HEK293T (cell line): ENCODE measurements at places on chromosomes 4 and X.
A peak's percentile ranks its signal among the peaks of the same experiment; 100 is the strongest.

- DNase-seq: no peak
Observed at GRCh38 chr4:11611868-11612267, 183.2 kb upstream of the HS3ST1 start.

- peak; percentile 13 for DNase-seq
Observed at GRCh38 chr4:125313989-125314667, 627 bp upstream of the FAT4 start.

DNA sequence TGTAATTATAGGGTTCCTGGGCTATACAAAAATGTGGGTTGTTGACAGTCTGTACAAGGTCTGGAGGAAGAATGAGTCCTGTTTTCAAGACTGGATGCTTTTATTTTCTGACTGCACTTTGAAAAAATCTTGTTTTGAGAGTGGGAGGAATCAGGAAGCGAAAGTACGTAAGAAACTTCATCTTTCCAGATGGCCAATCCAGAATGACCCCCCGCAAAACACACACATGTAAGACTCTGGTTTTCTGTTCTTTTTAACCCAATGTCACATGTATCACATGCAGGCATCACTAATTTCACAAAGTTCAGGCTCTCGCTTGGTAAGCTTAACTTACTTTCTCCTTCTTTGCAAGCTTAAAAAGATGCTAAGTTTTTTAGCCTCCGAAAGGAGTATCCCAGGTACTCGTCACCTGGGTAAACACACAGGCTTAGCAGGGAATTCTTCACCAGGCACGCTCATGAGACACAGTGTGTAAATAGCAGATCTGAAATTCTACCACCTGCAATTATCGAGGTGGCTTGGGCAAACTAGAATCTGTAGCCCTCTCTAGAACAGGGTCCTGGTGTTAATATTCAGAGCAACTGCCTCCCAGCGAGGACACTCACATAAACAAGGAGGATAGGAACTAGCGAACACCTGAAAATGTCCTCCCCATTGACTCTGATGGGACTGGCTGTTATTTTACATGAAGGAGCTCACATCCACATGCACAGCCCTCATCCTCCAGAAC is 90.7 kb downstream of the NSUN7 start:
- no peak for DNase-seq

DNA sequence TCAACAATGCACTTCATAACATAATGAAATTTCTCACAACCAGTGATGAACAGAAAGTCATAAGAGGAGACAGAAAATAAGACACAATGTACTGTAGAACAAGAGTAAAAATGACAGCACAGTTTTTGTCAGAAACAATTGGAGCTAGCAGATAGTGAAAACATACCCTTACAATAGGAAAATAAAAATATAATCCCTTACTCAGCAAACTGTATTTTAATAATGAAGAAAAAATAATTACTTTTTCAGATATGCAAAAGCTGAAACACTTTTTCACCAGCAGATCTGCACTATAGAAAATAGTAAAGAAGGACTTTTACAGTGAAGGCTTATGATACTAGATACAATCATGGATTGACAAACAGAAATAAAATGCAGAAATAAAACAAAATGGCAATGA is 126.3 kb downstream of the TRAM1L1 start:
- no peak for DNase-seq

DNA sequence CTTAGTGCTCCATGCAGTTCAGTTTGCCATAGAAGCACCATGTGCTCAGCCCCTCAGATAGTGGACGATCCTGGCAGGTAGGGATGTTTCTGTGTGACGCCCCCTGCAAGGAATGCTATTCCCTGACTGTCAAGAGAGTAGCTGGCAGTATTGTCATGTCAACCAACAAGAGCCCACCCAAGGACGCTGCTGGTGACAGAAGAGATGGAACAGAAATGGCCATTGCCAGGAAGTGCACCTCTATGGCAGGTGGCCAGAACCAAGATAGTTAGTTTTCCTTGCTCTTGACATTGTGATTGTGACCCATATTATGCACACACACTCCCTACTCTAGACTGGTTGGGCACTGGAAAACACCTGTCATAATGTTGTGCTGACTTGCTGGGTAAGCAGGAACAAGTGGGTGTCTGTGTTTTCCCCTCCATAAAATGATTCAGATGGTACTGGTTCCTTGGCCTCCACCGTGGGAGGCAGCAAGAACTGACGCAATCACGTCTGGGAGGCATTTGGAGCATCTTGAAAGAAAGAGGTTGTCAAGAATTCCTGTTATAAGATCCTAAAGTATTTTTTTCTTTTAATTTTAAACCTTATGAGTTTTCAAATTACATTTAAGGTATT is 507.9 kb downstream of the MID1IP1 start:
- DNase-seq: no peak

DNA sequence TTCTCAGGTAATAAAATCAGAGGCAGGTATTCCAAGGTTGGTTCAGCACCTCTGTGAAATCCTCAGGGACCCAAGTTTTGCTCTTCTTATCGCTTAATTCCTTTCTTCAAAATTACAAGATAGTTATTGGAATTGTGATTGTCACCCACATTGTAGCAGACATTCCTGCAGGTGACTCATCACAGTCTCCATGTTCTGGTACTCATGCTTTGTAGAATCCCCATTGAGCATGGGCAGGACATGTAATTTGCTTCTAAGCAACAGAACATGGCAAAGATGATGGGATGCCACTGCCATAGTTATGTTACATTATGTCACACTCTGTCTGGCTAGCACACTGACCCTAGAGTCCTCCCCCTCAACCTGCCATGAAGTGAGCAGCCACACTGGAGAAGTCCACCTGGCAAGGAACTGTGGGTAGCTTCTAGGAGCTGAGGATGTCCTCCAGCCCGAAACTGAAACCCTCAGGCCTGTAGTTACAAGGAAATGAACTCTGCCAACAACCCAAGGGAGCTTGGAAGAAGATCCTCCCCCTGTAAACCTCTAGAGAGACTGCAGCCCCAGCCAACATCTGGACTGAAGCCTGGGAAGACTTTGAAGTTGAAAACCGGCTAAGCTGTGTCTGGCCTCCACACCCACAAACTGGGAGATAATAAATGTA is 58.3 kb upstream of the GUCY1A1 start:
- DNase-seq: no peak

- no peak for DNase-seq
Observed at GRCh38 chrX:12946406-12946805, 28.5 kb upstream of the TMSB4X start.

GRCh38 chrX:26466387-26466786 is 250.4 kb downstream of the MAGEB5 start:
- no peak for DNase-seq

DNA sequence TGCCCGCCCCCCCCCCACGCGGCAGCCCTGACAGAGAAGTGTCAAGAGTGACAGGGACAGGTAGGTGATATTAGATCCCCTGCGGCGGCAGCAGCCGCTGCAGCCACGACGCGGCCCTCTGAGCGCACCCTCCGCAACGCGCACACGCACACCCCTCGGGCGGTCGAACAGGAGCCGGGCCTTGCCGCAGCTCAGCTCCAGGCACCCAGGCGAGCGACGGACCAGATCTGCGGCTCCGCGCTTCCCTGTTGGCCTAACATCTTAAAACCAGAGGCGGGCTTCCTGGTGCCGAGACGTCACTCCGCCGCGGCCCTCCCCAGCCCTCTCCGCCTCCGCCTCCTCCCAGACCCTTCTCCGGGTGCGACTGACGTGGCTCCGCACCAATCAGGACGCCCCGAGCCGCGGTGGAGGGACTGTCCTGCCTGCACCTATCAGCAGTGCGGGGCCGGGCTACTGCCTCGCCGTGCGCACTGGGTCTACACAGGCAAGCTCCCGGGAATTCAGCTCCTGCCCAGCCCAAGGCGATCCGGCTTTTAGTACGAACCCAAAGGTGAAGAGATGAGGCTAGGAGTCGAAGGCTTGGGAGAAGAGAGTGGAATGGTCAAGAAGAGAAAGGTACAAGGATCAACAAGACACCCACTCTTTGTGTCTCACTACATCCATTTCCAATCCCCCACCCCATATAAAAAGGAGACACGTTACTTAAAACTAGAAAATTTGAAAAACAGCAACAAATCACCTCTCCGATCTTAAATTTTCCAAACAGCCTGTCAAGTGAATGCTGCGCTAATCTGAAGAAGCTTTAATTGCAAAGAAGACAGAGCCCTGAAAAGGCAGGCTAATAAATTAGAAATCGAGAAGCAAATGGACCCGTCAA is at the start of gene PITX2:
Gene PITX2, minus strand, starts transcription at position 237 of the 877 bp plus-strand sequence. CDS start 617 bp downstream, outside the sequence.
- DNase-seq: peak; percentile 98

DNA sequence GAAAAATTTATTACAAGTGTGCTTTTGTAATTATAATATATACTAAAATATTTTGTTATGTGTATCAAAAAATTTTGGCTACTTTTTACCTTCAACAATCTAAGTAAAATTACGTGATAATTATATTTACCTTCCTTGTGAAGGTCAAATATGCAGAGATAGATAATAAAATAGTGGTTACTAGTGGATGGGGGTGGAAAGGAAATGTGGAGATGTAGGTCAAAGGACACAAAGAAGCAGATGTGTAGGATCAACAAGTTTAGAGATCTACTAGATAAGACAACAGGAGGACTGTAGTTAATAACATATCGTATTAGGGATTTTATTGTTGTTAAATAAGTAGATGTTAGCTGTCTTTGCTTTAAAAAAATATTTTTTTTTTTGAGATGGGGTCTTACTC is 21.3 kb downstream of the HERC5 start:
- DNase-seq: no peak

GRCh38 chrX:41862562-41863184 is 60.7 kb downstream of the CASK start:
- no peak for DNase-seq

DNA sequence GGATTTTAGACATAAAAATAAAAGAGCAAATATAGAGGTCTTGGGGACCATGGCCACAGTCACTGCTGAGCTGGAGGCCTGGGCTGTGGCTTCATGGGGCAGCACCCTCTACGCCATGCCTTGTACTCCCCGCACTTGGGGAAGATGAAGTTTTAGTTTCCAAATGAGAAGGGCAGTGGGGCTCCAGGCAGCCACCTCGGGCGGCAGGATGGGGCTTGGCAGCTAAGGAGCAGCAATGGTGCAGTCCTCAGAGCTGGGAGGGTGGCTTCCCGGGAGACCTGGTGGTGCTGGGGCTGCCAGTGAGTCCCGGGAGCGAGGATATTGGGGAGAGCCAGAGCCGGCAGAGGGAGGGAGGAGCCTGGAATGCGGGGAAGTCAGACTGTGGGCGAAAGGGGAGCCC is 2.4 kb downstream of the CXCR3 start:
- DNase-seq: no peak

- no peak for DNase-seq
Observed at GRCh38 chrX:73765776-73766430, 202.9 kb downstream of the CHIC1 start.

DNA sequence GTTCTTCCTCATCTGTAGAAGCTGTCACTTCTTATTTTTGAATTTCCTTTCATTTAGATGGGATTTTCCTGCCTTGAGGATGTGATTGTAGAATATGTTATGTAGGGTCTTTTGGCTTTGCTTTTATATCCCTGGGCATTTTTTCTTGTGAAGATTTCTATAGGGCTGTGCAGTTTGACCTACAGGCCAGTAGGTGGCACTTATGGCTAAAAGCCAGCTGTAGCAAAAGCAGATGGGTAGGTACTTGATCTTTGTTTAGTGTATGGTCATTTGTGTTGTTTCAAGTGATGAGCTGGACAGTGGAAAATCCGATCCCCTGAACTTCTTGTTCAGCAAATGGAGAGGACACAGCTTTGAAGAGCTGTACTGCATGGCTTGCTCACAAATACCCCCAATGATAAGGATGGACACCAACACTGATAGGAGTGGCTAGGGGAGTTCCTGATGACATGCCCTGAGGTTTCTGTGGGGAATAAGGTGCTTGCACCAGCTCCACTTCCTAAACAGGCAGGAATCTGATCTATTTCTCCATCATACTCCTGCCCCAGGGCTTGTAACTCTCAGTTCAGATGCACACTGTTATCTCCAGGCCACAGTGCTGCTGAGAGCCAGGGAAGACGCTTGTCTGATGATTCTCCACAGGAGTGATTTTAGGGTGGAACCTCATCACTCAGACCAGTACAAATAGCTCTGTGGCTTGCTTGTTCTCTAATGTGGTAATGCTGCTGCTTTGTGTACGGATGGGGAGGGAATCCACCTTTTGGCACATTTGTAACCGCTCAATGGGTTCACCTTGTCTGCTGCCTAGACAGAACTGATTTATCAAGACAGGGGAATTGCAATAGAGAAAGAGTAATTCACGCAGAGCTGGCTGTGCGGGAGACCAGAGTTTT is 417.1 kb upstream of the MAGEB16 start:
- DNase-seq: peak; percentile 6

- no peak for DNase-seq
Observed at GRCh38 chr4:112063260-112063659, 82.0 kb upstream of the FAM241A start.

DNA sequence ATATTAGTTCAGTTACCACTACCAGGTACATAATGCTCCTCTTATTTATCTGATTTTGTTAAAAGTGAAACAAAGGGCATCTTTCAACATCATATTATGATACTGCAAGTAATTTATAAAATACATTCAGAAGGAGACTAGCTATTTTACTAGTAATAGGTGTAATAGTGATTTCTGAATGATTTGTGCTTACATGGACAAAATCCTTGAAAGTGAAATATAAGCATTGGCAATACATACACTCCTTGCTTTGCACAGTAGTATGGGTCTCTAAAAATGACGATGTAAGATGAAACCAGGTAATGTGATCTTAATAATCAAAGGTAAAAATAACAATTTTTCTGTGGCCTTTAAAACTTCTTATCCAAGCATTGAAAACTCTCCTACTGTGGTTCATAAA is 17.5 kb downstream of the MTHFD2L start:
- no peak for DNase-seq

- no peak for DNase-seq
Observed at GRCh38 chrX:148610328-148610698, 109.9 kb downstream of the AFF2 start.

- DNase-seq: no peak
Observed at GRCh38 chrX:129626026-129626425, 28.7 kb downstream of the APLN start.

DNA sequence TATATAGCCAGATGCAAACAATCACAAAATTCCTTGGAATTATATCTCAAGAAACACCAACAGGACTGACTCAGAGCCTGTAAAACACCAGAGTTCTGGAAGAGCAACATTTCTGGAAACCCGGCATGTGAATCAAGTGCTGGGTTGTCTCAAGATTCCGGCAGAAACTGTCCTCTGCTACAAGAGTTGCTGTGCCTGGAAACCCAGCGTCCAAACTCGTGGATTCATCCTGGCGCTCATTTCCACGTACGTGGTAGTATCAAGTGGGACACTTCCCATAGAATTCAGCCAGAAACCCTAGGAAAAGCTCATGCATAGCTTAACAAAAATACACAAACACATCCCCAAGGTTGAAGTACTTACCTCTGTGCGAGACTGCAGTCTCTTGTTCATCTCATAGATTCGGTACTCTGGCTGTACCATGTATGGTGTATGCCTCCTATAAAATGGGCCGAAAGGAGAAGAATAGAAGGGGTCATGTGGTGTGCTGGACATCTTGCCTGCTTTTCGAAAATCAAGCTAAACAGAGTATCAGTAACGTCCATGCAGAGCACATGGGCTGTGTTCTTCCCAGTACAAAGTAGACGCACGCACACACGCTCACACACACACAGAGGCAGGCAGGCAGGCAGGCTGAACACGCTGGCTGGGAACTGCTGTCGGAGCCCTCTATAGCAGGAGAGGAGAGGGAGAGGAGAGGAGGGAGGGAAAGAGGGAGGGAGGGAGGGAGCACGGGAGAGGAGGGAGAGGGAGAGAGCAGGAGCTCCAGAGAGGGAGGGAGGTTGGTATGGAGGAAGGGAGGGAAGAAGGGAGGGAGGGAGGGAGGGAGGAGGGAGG is at the start of gene LDB2:
Gene LDB2, minus strand, starts transcription at position 655 of the 837 bp plus-strand sequence.
- DNase-seq: peak; percentile 10

- DNase-seq: no peak
Observed at GRCh38 chr4:153822316-153822715, 33.4 kb upstream of the SFRP2 start.

- DNase-seq: no peak
Observed at GRCh38 chrX:79336869-79337815, 30.0 kb downstream of the ITM2A start.
